Effector CD8-positive, alpha-beta T cell (primary cell): ENCODE measurements at places on chromosomes 1 and 21.

DNA sequence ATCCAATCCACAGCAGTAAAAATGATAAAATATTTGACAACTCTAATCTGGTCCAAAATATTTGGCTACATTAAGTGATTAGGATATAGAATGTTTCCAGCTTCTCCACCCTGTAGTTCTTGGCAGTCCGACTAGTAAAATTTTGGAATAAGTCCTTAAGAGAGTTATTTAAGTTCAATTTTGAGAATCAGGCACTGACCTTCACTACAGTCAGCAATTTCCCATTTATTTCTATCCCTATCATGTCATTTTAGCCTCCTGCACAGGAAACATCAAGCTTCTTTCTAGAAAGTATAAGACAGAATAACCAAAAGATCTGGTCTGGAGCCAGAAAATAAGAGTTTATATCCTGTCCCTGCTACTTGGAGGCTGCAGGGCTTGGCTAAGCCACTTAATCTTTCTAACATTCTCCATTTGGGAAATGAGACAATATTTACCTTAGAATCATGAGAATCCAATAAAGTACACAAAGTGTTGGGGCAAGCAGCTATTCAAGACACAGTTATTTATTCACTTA lies 162.2 kb downstream of the DPYD start:
- DNase-seq, result no peak

DNA sequence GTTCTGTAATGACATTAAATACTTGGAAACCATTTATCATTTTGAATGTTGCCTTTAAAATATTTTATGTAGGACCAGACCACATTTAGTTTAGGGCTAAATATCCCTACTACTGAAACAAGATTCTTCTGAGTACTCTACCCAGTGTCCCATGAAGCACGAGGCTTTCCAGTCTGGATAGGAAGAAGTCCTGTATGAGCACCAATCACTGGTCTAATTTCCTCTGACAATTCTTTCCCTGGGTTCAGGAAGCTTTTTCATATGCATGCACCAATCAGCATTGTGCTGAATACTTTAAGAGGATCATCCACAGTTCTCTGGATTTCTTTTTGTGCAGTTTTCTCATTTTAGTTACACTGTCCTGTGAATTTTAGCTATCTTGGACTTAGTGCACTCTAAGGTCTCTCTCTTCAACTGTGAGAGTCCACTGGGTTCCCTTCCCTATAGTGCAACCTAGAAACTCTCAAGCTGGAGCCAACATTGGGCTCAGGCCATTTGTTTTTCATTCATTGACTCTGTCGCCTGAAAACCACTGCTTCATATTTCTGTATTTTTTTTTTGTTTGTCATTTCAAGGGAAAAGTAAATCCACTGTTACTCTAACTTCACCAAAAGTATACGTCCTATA lies 45.9 kb downstream of the TUT4 start:
- no peak for DNase-seq

GRCh38 chr1:85259912-85260274 lies 431 bp upstream of the C1orf52 start:
- DNase-seq, result no peak

- no peak for DNase-seq
Observed at GRCh38 chr1:75293270-75293669, 159.1 kb downstream of the LHX8 start.

- peak; percentile 57 for DNase-seq
Observed at GRCh38 chr1:9724706-9725476, 73.4 kb downstream of the PIK3CD start.

- DNase-seq, result peak; percentile 80
Observed at GRCh38 chr1:154328318-154329151, 3.2 kb downstream of the ATP8B2 start.

GRCh38 chr1:4121834-4122512 lies 221.9 kb upstream of the C1orf174 start:
- no peak for DNase-seq

GRCh38 chr21:38766987-38767722 lies 38.6 kb upstream of the ETS2 start:
- DNase-seq, result peak; percentile 18

GRCh38 chr1:60283690-60284089 lies 210.1 kb upstream of the C1orf87 start:
- no peak for DNase-seq

GRCh38 chr1:182624577-182624976 lies 20.4 kb upstream of the RGS16 start:
- DNase-seq, result no peak
